Right atrium auricular region (tissue), 2 donors: ENCODE measurements at places on chromosomes 16 and 17.

DNA sequence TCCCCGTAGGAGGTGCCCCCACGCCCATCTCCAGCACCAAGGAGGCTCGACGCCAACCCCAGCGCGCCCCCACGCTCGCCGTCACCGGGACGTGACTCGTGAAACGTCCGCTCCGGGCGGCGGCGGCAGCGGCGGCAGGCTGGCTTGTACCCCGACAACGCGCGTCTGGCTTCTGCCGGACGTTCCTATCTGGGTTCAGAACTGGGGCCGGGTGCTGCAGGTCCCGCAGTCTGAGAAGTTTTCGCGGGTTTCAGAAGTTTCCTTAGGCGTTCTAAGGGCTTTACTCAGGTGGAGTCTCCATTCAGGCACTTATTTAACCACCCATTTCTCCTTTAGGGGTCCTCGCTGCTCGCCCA is 672 bp upstream of the ALKBH5 start:
- peak overlapping the region; percentile 92 for H3K4me3 ChIP-seq
- H3K4me1 ChIP-seq: peaks cover 47% of the 10 kb centered on the region

- H3K27me3 ChIP-seq: no peaks in the 10 kb centered on the region
- no peak for DNase-seq
These were observed 4.6 kb downstream of the CLUH start for GRCh38 chr17:2706911-2707510.

GRCh38 chr16:58732545-58733247 is 1.4 kb downstream of the GOT2 start:
- no peak for DNase-seq
- H3K27me3 ChIP-seq: no peaks in the 10 kb centered on the region
- no peaks in the 10 kb centered on the region for H3K4me1 ChIP-seq
- H3K27ac ChIP-seq: peak overlapping the region; percentile 82
- no peaks in the 10 kb centered on the region for H3K36me3 ChIP-seq
- H3K4me3 ChIP-seq: peak overlapping the region; percentile 80

DNA sequence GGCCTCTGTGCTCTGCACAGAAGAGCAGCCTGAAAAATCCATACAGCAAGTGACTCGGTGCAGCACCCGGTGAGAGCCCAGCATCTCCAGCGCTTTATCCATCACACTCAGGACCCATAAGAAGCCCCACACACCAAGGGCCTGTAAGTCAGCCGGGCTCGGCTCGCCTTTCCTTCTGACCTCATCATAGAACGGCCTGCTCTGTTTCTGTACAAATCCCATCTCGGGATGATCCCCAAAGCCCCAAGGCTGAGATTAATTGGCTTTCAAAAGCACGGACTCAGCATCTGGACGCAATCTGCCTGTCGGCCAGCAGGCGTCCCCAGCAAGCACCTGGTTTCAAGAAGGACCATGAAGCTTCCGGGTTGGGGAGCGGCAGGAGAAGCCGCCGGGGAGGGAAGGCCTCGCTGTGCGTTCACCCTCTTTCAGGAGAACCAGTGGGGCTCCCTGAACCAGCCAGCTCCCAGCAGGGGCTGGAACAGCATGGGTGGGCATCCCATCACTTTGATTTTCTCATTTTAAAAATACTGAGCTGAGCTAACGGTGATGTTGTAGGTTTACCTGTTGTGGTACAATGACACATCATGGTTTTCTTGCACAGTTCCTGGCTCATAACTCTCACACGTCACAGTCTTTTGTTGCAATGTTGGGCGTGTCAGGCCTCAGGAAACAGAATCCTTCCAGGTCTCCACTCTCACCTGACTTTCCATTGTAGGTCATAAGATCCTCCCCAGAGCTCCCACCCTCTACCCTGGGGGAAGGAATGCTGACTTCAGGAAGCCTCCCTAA is 6.7 kb downstream of the CCDC57 start:
- peak overlapping the region; percentile 11 for H3K4me3 ChIP-seq
- H3K36me3 ChIP-seq: no peaks in the 10 kb centered on the region
- H3K4me1 ChIP-seq: peaks cover 11% of the 10 kb centered on the region
- H3K27ac ChIP-seq: peak overlapping the region; percentile 46
- peak; percentile 87 for DNase-seq
- no peaks in the 10 kb centered on the region for H3K27me3 ChIP-seq

DNA sequence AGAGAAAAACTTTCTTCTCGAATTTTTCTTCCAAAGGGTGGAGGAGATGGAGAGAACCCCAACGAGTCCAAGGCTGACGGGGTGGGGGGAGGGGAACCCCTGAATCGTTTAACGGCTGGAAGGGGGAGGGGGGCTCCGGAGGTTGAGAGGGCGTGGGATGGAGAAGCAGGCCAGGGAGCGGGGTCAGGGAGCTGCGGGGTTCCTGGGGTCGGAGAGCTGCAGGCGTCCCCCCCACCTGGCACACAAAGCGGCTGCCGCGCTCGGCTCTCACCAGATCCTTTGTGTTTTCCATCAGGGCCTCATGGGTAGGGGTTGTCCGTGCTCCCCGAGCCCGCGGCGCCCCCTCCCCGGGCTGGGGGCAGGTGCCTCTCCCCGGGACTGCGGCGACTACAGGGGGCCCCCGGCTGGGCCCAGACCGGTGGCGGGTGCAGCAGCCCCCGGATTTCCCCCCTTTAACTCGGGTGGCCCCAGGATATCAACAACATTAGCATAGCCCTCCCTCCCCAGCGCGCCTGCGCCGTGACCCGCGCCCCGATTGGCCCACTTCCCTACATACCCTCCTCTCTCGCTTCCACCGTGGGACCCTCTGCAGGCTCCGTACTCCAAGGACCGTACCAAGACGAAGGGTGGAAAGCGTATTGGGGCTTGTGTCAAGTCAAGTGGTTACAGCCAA is at the start of gene MBTD1:
Gene MBTD1 (minus strand): TSS at position 486 of the 673 bp plus-strand sequence. CDS start 34,888 bp downstream, outside the sequence.
- DNase-seq: peak; percentile 95
- peak within 1 kb of the TSS; percentile 97 for H3K27ac ChIP-seq
- peak within 1 kb of the TSS; percentile 79 for H3K4me3 ChIP-seq
- H3K4me1 ChIP-seq: peaks cover 54% of the 10 kb centered on the region
- H3K27me3 ChIP-seq: no peaks in the 10 kb centered on the region

DNA sequence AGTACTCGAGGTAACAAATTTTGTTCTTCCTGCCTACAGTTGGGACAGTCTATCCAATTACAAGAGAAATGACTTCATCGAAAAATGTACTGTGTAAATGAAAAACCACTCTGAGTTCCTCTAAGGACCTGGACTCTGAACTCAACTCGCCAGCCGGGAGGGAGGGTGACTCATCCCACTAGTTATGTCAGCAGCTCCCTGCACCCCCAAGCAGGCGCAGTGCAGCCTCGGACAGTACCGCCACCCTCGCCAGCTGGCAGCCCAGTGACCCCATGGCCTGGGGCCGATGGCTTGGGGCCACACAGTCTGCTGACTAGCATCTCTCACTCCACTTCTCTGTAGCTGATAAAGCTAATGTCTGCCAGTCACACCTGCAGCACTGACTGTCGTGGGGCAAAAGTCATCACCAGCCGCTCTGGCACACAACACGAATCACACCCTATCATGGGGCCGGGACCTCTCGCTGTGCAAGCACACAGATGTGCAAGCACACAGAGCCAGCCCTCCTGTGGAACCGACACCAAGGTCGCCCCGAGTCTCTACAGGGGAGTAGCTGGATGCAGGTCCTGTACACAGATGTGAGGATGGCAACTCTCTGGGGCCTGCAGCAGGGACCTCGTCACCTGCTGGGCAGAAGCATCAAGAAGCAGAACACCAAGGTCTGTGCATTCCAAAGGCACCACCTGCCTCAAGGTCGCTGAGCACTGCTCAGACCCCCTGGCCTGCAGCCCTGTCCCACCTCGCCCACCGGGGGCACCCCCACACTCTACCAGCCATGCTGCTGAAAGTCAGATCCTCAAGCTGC is 5.7 kb downstream of the CSNK1D start:
- DNase-seq: peak; percentile 97
- H3K36me3 ChIP-seq: peaks cover 44% of the 10 kb centered on the region
- H3K27ac ChIP-seq: peak overlapping the region; percentile 100
- peaks cover 72% of the 10 kb centered on the region for H3K4me1 ChIP-seq

DNA sequence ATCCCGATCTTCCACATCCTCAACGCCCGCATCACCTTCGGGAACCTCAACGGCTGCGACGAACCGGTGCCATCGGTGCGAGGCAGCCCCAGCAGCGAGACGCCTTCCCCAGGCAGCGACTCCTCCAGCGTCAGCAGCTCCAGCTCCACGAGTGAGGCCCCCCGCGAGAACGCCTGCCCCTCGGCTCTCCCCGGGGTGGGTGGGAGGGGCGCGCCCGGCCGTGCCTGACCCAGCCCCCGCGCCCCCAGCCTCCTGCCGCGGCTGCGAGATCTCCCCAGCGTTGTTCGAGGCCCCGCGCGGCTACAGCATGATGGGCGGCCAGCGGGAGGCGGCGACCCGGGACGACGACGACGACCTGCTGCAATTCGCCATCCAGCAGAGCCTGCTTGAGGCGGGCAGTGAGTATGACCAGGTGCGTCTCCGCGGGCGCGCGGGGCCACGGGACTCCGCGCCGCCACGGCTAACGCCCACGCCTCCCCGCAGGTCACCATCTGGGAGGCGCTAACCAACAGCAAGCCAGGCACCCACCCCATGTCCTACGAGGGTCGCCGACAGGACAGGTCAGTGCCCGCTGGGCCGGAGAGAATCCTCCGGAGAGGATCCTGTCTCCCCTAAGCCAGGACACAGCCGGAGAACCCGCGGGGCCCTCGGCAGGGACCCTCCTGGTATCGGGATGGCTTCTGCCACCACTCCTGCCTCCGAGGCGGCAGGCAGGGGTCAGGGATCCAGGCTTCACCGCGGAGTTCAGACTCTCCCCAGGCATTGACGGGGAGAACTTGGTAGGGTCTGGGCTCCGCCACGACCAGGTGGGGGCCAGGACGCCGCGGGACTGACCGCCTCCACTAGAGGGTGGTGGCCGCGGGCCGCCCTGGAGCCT is 10.1 kb downstream of the CORO6 start:
- no peaks in the 10 kb centered on the region for H3K27me3 ChIP-seq
- no peak overlapping the region for H3K27ac ChIP-seq
- peaks cover 53% of the 10 kb centered on the region for H3K4me1 ChIP-seq
- DNase-seq: no peak
- peak overlapping the region; percentile 16 for H3K4me3 ChIP-seq

- no peak overlapping the region for H3K4me3 ChIP-seq
- H3K4me1 ChIP-seq: no peaks in the 10 kb centered on the region
- peaks cover 6% of the 10 kb centered on the region for H3K27me3 ChIP-seq
- no peak for DNase-seq
These were observed 6.1 kb downstream of the RUNDC3A start for GRCh38 chr17:44314524-44314868.

GRCh38 chr17:8953156-8953885 is 12.2 kb downstream of the PIK3R5 start:
- no peaks in the 10 kb centered on the region for H3K4me1 ChIP-seq
- H3K27ac ChIP-seq: peak overlapping the region; percentile 22
- no peak for DNase-seq
- no peaks in the 10 kb centered on the region for H3K36me3 ChIP-seq

DNA sequence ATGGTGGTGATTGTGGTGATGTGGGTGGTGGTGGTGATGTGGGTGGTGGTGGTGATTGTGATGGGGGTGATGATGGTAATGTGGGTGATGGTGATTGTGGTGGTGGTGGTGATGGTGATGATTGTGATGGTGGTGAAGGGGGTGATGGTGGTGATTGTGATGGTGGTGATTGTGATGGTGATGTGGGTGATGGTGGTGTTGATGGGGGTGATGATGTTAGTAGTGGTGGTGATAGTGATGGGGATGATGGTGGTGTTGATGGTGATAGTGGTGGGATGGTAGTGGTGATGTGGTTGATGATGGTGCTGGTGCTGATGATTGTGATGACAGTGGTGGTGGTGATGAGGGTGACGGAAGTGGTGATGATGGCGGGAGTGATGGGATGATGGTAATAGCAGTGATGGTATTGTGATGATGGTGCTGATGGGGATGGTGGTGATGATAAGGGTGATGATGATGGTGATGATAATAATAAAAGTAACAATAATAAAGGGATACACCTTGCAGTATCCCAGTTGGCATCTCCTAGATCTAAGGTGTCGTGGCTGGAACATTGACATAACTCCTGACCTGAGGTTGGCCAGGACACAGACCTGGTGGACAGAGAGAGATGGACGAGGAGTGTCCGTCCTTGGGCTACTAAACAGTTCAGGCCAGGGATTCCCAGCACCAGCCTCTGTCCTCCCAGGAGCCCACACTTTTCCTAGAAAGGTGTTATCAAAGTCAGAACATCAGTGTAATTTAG is 344.5 kb downstream of the SEC14L1 start:
- no peak overlapping the region for H3K27ac ChIP-seq
- no peak overlapping the region for H3K4me3 ChIP-seq
- no peaks in the 10 kb centered on the region for H3K27me3 ChIP-seq

- H3K4me3 ChIP-seq: no peak overlapping the region
- H3K27me3 ChIP-seq: no peaks in the 10 kb centered on the region
- H3K36me3 ChIP-seq: no peaks in the 10 kb centered on the region
- no peak overlapping the region for H3K27ac ChIP-seq
These were observed 24.9 kb upstream of the RHBDL3 start for GRCh38 chr17:32240750-32241149.

DNA sequence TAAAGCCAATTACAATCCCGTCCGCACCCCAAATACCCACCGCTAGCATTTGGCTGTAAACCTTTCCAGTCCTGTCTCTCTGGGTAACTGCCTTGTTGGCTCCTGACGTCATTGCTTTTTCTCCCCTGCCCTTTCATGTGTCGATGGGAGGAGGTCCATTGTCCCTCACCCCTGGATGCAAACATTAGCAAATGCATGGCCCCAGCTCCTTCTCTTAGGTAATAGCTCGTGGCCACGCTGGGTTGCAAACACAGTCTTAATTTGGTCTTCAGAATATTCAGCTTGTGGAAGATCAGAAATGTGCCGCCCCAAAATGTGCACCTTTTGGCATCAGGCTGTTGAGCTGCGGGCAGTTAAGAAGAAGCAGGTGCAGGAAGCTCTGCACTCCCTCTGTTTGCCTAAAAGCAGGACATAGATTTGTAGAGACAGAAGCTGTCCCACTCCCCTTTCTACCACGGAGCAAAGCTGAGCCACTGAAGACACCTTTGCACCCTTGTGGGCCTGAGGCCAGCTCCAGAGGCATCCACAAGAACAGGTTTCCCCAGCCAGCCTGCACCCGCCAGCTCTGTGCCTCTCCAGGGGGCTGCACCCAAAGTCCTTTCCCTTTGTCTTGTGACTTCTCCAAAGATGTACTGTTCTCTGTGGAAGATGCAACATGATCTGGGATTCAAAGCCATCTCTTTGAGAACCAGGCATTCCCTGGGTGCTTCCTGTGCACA is 127.3 kb downstream of the MGAT5B start:
- no peak overlapping the region for H3K27ac ChIP-seq
- no peak overlapping the region for H3K4me3 ChIP-seq
- H3K36me3 ChIP-seq: no peaks in the 10 kb centered on the region
- H3K27me3 ChIP-seq: no peaks in the 10 kb centered on the region
- no peaks in the 10 kb centered on the region for H3K4me1 ChIP-seq
- no peak for DNase-seq

DNA sequence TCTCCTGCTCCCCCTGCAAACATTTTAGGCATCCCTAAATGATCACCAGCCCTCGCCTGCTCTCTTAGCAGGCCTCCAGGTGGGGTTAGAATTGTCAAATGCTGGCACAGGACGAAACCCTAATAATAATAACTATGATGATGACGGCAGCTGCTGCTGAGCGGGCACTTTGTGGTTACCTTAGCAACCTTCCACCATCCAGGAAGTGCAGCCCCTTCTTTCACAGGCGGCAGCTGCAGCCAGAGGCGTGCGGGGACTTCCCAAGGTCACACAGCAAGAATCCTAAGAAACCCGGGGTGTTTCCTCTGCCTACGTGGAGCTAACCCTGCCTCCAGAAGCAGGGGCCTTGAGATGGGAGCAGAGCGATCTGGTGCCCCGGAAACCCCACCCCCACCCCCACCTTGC is 22.4 kb upstream of the EIF1 start:
- H3K4me1 ChIP-seq: peaks cover 24% of the 10 kb centered on the region
- H3K36me3 ChIP-seq: no peaks in the 10 kb centered on the region
- DNase-seq: no peak
- no peaks in the 10 kb centered on the region for H3K27me3 ChIP-seq

- no peaks in the 10 kb centered on the region for H3K27me3 ChIP-seq
- H3K27ac ChIP-seq: no peak overlapping the region
- H3K36me3 ChIP-seq: no peaks in the 10 kb centered on the region
- H3K4me1 ChIP-seq: no peaks in the 10 kb centered on the region
These were observed 1272.4 kb downstream of the CDH8 start for GRCh38 chr16:60763869-60764268.
